Right lobe of liver (tissue), 6 donors: ENCODE measurements at places on chromosomes 16 and 17. TPM values are rescaled to one million over a fixed set of nuclear protein-coding genes. Genes with fewer than 3 reads are reported as not detected.

DNA sequence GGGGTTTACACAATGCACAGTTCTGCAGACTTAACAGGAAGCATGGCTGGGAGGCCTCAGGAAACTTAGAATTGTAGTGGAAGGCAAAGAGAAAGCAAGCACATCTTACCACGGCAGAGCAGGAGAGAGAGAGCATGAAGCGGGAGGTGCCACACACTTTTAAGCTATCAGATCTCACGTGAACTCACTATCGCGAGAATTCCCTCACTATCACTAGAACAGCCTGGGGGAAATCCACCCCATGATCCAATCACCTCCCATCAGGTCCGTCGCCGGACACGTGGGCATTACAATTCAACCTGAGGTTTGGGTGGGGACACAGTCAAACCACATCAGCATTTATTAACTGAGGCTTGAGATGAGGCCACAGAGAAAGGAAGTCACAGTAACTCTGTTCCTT lies 326.7 kb downstream of the C16orf95 start:
- H3K4me1 ChIP-seq, result no peaks in the 10 kb centered on the region
- H3K36me3 ChIP-seq, result no peaks in the 10 kb centered on the region
- no peaks in the 10 kb centered on the region for H3K27me3 ChIP-seq
- H3K27ac ChIP-seq, result no peak overlapping the region
- DNase-seq, result no peak
- H3K4me3 ChIP-seq, result no peak overlapping the region

DNA sequence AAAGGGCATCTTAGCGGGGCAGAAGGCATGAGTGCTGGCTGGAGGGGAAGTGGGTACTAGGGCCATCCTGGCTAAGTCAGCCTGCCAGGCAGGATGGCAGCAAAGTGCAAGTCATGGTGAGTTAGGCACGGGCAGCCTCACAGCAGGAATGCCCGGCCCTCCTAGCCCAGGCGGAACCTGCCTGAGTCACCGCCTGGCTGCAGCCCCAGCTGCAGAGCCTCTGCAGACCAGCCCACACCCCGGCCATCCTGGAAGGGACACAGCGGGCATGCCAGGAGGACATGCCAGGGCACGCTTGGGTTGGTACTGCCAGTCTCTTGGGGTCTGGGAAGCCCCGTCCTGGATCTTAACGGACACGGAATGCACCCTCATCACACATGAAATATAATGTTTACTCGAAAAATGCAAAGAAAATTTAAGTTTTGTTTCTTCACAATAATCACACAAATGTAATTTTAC lies 5.0 kb upstream of the ALDH3A1 start:
- no peaks in the 10 kb centered on the region for H3K27me3 ChIP-seq
- H3K4me1 ChIP-seq, result peaks cover 31% of the 10 kb centered on the region
- H3K4me3 ChIP-seq, result no peak overlapping the region
- H3K27ac ChIP-seq, result peak overlapping the region; percentile 62

KRT16 gene
- not detected for total RNA-seq

DNA sequence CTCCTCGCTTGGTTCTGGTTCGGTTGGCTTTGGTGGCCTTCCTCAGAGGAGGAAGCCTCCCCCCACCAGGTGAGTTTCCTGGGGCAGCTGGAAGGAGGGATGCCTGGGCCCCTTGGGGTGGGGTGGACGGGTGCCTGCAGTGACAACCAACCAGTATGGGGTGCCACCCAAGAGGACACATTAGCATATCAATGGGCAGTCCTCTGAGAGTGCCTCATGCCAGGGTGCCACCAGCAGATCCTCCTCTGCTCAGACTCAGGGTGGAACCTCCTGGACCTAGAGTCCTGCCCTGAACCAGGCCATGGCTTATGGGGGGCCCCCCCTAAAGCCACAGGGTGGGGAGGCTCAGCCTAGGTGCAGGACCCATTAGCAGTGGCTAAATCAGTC lies 2.7 kb downstream of the PPP1R1B start:
- no peak for DNase-seq
- H3K27ac ChIP-seq, result no peak overlapping the region
- H3K4me3 ChIP-seq, result no peak overlapping the region
- H3K36me3 ChIP-seq, result no peaks in the 10 kb centered on the region
- H3K27me3 ChIP-seq, result no peaks in the 10 kb centered on the region

DNA sequence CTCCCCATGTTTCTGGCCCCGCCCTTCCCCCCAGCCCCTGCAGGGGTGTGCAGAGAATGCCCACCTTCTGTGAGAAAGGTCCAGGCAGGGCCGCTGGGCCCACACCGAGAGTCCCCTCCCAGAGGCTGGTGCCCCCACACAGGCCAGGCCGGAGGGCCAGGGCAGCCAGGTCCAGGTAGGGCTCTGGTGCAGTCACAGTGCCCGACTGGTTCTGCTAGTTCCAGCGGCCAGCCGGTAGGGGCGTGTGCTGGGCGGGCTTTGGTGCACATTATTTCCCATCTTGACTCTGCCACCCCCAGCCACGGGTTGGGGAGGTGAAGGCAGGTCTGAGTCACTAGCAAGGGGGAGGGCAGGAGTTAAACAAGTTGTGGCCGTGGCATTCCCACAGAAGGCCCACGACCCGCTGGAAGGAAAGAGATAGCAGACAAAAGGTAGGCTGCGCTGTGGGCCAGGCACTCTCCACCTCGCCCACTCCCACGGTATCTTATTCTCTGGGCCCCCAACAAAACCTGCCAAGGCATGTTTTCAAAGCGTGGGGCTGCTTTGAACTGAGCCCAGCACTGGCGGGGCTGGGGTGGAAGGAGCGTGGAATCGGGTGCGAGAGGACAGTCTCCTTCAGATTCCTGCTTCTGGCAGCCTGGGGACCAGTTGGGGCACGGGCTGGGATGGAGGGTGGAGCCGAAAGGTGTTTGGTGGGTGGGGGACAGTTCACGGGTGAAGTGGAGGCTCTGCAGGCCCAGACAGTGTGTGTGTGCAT lies 1.9 kb downstream of the EPN3 start:
- no peak overlapping the region for H3K27ac ChIP-seq
- no peaks in the 10 kb centered on the region for H3K36me3 ChIP-seq
- H3K27me3 ChIP-seq, result peaks cover 6% of the 10 kb centered on the region
- H3K4me1 ChIP-seq, result no peaks in the 10 kb centered on the region

RPH3AL gene
- 25.1 TPM for total RNA-seq

- H3K4me3 ChIP-seq, result no peak overlapping the region
- no peaks in the 10 kb centered on the region for H3K36me3 ChIP-seq
- DNase-seq, result no peak
- H3K27me3 ChIP-seq, result no peaks in the 10 kb centered on the region
These were observed 37.0 kb downstream of the FBXL20 start for GRCh38 chr17:39364236-39365025.

DNA sequence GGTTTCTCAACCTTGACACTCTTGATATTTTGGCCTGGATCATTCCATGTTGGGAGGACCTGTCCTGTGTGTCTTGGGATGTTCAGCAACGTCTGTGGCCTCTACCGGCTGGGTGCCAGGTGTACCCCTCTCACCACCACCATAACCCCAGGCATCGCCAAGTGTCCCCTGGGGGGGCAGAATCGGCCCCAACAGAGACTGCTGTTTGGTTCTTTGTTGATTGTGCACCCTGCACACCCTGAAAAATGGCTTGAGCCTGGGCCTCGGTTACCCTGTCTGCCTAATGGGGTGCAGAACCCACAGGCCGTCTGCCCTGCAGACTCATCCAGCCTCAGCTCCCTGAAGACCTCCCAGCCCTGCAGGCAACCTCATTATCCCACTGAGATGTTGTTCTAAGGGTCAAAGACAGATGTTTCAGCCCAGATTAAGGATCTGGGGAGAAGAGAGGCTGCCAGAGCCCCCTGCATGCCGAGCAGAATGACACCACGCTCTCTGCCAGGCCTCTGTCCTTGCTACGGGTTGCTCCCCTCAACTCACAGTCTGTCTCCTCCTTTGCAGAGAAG lies 9.2 kb downstream of the CACNG1 start:
- no peak overlapping the region for H3K4me3 ChIP-seq
- no peaks in the 10 kb centered on the region for H3K36me3 ChIP-seq
- no peak for DNase-seq
- H3K4me1 ChIP-seq, result no peaks in the 10 kb centered on the region

LYZL6 gene
- total RNA-seq, result not detected

SLC43A2 gene
- total RNA-seq, result 8.9 TPM

- DNase-seq, result no peak
- no peak overlapping the region for H3K4me3 ChIP-seq
- no peak overlapping the region for H3K27ac ChIP-seq
- no peaks in the 10 kb centered on the region for H3K27me3 ChIP-seq
These were observed 13.2 kb downstream of the UTP4 start for GRCh38 chr16:69145658-69146057.

DNA sequence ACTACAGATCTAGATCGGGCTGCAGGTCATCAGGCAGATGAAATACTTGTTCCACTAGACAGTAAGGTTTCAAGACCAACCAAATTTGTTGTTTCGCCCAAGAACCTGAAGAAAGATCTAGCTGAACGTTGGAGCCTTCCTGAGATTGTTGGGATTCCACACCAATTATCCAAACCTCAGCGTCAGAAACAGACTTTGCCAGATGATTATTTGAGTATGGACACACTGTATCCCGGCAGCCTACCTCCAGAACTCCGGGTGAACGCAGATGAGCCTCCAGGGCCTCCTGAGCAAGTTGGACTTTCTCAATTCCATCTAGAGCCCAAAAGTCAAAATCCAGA lies 14.4 kb downstream of the LRRC37B start:
- no peaks in the 10 kb centered on the region for H3K27me3 ChIP-seq
- H3K36me3 ChIP-seq, result no peaks in the 10 kb centered on the region
- H3K4me1 ChIP-seq, result no peaks in the 10 kb centered on the region
- no peak overlapping the region for H3K27ac ChIP-seq
- no peak for DNase-seq

DNA sequence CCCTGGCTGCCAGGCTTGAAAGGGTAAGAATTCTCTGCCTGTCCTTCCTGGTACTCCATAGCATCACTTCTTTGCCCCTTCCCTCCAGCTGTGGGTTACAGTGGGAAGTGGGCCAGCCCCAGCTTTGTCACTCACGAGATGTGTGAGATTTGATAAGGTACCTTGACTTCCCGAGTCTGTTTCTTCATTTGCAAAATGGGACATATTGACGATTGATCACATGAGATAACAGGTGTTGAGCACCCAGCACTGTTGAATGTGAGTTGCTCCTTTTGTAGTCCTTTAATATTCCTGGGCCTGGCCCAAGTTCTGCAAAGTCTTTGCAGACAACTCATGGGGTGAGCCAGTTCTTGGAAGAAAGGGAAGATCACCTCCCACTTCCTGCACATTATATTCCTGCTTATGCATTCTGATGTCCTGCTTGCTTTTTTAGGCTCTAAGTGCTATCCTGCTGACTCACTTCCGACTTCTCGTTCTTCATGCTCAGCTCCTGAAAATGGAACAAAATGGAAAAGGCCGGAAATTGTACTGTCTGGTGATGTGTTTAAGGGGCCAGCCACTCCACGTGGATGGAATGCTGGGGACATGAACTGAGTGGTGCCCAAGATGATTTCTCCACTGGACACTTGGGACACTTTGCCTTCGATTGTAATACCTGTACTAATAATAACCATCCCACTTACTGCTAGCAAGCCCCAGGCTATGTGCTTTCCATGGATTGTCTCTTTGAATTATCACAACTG lies 8.3 kb upstream of the NLK start:
- no peaks in the 10 kb centered on the region for H3K4me1 ChIP-seq
- no peaks in the 10 kb centered on the region for H3K36me3 ChIP-seq
- no peaks in the 10 kb centered on the region for H3K27me3 ChIP-seq
- no peak overlapping the region for H3K4me3 ChIP-seq

DNA sequence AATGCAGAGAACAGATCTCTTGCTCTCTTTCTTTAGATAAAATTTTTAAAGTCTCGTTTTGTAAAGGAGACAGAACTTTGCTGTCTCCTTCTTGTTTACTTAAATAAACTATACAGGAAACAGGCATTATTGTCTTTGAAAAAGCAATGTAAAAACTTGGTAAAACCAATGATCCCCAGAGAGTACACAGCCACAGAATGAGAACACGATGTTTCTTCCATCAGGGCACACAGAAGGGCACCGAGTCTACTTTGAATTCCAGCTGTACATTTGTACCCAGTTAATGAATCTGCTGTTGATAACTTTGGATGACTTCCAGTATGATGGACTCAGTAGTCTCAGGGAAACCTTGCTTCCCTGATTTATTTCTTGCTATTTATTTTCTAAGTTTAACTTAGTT lies 8.1 kb upstream of the TMEM100 start:
- H3K36me3 ChIP-seq, result no peaks in the 10 kb centered on the region
- no peaks in the 10 kb centered on the region for H3K27me3 ChIP-seq
- peak overlapping the region; percentile 66 for H3K27ac ChIP-seq

IGF2BP1 gene
- total RNA-seq, result not detected

DNA sequence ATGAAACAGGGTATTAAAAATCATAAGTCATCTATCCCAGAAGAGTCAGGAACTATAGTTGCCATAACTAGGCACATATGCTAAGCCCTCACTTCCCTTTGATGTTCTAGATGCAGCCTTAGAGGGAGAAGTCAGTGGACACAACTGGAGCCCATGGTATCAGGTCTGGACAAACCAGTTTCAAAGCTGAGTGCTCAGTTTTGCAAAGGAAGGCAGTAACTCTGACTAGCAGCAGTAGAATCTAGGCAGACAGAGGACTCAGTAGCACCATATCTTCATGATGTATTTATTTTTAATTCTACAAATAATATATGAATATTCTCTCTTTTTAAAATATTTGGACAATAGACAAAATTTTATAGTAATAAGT lies 11.7 kb upstream of the FAM20A start:
- H3K27me3 ChIP-seq, result no peaks in the 10 kb centered on the region
- H3K27ac ChIP-seq, result peak overlapping the region; percentile 77
- H3K36me3 ChIP-seq, result no peaks in the 10 kb centered on the region
- DNase-seq, result no peak
- H3K4me3 ChIP-seq, result no peak overlapping the region

DNA sequence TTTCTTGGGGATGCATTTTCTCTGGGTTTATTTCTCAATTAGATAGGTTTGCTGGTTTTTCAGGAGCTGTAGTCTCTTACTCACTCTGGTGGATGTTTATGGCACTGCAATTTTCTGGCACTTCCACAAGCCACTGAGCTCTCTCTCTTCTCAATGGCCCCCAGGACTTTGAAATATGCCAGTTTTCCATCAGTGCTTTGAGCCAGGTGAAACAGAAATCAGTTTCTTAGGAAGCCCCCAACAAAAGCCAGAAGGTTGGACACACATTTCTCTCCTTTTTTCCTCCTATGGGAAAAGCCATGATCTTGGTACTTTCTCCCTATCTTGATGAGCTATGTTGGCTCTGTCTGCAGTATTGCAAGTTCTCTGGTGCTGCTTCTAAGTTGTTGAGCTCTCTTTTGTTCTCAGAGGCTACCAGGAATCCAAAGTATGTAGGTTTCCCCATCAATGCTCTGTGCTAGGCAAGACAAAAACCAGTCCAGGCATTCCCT lies 90.7 kb upstream of the SMIM36 start:
- H3K27me3 ChIP-seq, result no peaks in the 10 kb centered on the region
- H3K36me3 ChIP-seq, result no peaks in the 10 kb centered on the region
- DNase-seq, result peak; percentile 49
